ENCODE measurements at places on chromosomes 7 and 10.

DNA sequence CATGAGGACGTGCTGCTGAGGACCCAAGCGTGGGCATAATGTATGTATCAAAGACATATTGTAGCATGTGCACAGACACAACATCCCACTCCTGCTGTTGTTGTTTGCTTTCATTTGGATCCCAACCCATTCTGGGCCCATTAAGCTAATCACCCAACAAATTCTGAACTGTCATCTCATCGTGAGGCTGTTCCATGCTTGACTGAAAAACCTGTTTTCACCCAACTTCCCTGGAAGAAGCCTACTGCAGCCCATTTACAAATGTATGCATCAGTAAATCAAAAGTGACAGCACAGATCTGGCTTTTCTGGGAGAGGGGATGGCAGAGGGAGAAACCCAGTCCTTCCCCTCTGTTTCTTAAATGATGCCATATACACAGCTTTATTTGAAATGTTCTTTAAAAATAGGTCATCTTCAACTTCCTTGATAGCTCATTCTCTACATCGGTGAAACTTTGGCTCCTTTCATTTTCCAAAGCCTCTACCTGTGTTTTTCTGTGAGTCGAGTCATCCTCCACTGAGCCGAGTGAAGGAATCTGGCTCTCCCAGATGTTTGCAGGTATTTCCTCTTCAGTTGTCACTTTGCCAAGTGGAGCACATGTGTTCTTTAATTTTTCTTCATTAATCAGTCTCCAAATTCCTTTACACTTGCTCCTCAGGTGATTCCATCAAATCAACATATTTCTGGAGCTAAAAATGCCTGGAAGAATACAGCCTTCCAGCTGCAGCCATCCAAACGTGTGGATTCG lies 151.8 kb downstream of the CHN2 start:
- DNase-seq, result no peak

DNA sequence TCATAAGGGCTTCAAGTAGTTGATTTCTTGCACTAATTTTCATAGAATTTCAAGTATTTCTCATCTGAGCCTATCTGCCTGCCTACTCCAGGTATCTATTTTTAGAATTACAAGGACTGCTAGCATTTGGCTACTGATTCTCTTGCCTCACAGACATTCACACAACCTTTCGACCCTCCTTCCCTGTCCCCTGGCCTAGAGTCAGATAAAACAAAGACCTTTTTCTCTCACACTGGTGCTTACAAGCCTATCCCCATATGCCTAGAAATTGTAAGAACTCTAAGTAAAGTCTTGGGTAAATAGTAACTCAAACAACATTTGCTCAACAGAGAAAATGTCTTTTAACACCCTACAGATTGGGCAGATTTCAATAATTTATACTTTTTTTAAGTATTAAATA lies 6.3 kb downstream of the GPAM start:
- no peak for DNase-seq

DNA sequence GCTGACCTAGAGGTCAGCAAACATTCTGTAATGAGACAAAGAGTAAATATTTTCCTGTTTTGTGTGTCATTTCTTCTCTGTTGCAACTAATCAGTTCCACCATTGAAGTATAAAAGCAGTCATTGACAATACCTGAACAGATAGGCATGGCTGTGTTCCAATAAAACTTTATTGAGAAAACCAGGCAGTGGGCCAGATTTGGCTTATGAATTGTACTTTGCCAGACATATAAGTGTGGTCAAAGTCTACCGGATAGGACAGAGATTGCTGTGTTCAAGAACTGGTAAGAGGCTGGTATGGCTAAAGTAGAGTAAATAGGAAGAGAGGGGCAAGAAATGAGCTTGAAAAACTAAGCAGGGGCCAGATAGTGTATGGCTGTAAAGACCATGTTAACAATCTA lies 38.3 kb upstream of the TAC1 start:
- no peak for DNase-seq

GRCh38 chr10:114777415-114777814 lies 44.2 kb upstream of the FHIP2A start:
- no peak for DNase-seq

DNA sequence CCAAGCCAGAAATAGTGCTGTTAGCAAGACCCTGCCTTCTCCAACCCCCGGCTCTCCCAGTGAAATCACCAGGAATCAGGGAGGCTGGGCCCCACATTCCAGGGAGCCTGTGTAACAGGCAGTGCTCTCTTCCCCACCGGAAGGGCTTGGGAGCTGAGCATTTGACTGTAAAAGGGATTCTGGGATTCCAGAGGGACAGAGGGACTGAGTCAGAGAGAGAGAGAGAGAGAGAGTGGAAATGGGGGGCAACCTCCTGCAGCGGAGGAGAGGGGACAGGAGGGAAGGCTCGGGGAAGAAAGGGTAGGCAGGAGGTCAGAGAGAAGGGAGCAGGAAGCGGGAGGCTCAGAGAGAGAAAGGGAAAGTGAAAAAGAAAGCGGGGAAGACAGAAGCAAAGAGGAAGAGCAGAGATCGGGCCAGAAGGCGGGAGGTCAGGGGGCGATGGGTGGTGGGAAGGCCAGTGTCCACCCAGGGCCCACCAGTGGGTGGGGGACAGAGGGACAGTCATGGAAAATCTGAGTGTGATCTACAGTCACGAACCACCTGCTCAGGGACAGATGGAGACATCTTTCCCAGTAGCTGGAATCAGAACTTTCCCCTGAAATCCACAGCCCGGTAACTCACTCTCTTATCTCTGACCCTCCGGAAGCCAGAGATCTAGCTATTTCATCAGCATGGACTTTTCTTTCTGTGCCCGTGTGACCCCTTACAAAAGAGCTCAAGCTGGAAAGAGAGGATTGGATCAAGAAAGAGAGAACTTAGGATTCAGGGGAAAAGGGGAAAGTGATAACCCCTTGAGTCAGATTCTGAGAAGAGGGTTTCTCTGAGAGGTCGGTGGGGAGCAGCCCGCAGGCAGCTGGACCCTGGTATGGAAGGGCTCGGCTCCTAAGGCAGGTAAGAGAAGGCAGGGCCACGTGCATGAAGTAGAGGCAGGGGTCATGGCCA lies 4.6 kb upstream of the SERPINE1 start:
- DNase-seq, result no peak

GRCh38 chr7:7653593-7654187 lies 13.1 kb downstream of the UMAD1 start:
- DNase-seq, result no peak

DNA sequence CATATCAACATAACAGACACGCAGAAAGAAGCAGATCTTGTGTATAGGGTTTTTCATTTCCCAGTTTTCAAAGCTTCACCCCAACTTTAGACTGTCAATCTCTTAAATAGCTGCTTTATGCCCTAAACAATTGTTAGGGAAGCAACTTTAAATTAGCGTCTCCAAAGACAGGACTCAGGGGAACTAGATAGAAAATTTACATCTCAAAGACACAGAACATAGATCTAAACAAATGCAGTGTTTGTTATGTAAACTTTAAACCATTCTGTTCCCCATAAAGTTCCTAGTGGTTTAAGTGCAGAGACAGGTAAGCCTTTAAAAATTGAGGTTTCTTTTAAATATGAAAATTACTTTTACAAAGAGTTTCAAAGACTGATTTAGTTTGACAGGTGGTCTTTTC lies 379.2 kb upstream of the GHITM start:
- no peak for DNase-seq

DNA sequence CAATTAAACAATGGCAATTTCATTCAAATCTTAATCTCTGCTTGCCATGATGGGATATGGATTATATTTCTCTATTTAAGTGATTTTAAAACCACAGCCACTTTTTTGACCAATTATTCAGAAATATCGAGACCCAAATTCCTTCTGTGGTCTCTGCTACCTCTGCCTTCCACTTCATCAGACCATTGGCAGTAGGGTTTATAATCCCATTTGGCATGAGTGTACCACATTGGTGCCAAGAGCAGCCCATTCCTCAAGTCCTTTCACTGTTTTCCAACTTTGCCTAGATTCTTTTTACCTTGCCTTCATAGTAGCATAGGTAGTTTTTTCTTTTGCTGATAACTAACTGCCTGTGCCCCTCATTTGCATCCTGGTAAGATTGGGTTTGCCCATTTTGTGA lies 319.9 kb downstream of the ARL4A start:
- DNase-seq, result no peak

DNA sequence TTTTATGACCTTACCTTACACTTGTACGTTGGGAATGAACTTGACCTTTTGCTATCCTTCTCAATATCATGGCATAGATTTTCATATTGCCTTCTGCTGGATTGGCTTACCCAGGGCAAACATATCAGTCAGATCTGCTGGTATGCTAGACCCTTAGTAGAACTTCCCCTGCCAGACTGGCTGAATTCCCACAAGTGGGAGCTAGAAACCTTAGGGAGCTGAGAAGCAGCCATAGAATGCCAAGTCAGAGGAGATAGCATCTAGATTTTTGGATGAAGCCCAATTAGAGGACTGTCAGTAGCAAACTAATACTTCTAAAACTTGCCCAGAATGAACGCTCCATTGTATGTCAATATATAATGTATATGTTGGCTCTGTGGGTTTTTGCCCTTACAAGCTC lies 385.0 kb downstream of the NXPH1 start:
- DNase-seq, result no peak
